ENCODE measurements at places on chromosomes 3 and 15.

- H3K4me1 ChIP-seq, result no peaks in the 10 kb centered on the region
- no peak for DNase-seq
- H3K4me3 ChIP-seq, result no peak overlapping the region
- no peak overlapping the region for H3K27ac ChIP-seq
Observed at GRCh38 chr3:21912711-21913110, 161.7 kb upstream of the ZNF385D start.

GRCh38 chr3:72633121-72633520 lies 215.1 kb downstream of the SHQ1 start:
- no peaks in the 10 kb centered on the region for H3K27me3 ChIP-seq
- H3K4me3 ChIP-seq, result no peak overlapping the region
- H3K27ac ChIP-seq, result no peak overlapping the region
- no peaks in the 10 kb centered on the region for H3K36me3 ChIP-seq

DNA sequence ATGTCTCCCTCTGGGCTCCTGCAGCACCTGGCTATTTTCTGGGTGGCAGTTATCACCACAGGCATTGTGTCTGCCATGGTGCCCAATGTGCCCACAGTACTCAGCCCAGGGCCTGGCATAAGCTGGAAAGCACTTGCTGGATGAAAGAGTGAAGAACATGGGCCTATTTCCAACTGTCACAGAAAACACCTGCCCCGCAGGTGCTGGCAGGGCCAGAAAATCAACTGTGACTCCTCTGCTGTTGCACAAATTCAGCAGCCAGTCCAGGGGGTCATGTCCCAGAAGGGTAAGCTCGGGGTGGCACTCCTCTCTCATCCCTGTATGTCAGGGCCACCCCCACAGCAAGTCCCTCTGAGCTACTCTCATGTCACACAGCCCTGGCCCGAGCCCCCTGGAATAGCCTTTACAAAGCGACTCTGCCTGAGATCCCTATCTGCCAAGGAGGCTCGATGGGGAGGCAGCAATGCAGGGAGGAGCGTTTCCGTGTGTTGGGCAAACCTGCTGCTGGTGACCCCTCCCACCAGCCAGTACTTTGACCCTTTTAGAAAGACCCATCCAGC lies 16.9 kb downstream of the ITIH3 start:
- H3K36me3 ChIP-seq, result no peaks in the 10 kb centered on the region
- no peaks in the 10 kb centered on the region for H3K27me3 ChIP-seq
- H3K4me3 ChIP-seq, result no peak overlapping the region
- no peaks in the 10 kb centered on the region for H3K4me1 ChIP-seq

DNA sequence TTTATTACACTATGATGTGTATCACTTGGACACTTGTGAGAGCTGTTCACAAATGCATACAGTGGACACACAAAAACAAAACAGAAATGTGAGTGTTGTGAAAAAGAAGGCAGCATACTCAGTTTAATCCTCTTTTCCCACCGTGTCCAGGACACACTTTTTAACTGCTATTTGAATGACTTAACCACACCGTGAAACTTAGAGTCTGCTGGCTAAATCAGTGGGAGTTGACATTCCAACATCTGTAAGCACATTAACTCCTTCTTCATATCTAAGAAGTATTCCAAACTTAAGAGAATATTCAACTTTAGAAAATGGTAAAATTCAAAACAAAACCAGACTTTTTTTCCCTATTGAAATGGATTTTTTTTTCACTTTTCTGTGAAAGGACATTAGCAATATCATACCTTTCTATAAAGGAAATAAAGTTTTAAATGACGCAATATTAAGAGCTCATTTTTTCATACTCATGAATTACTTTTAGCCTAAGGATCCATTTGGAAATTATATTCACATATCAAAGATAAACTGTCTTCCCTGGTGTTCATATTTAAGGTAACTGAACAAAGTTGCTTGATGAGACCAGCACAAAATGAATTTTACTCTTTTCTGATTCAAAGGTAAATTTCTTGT lies 316.6 kb downstream of the RBMS3 start:
- no peak overlapping the region for H3K27ac ChIP-seq
- H3K4me3 ChIP-seq, result no peak overlapping the region
- H3K36me3 ChIP-seq, result no peaks in the 10 kb centered on the region
- no peaks in the 10 kb centered on the region for H3K27me3 ChIP-seq
- H3K4me1 ChIP-seq, result peaks cover 3% of the 10 kb centered on the region

GRCh38 chr3:149448331-149448831 lies 26.1 kb upstream of the TM4SF4 start:
- no peak overlapping the region for H3K27ac ChIP-seq
- H3K4me3 ChIP-seq, result no peak overlapping the region
- DNase-seq, result no peak

DNA sequence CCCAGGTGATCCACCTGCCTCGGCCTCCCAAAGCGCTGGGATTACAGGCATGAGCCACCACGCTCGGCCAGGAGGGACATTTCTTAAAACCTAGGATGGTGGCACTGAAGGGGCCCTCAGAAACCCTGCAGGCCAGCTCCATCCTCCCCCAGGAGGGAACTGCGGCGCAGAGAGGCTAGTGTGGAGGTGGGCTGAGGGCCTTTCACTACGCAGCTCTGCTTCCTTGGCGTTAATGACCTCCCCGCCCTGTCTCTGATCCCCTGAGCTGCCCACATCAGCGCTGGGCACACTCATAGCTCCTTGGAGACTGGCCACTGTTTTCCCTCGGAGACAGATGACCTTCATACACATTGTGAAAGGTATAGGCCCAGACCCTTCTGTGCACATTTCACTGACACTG lies 46.2 kb upstream of the MAGEF1 start:
- H3K4me3 ChIP-seq, result no peak overlapping the region
- H3K4me1 ChIP-seq, result no peaks in the 10 kb centered on the region
- no peak for DNase-seq
- no peak overlapping the region for H3K27ac ChIP-seq
- H3K27me3 ChIP-seq, result no peaks in the 10 kb centered on the region

All from thyroid gland (tissue), 4 donors.